AG09319 (cell line): ENCODE measurements at places on chromosomes 5 and 9.

DNA sequence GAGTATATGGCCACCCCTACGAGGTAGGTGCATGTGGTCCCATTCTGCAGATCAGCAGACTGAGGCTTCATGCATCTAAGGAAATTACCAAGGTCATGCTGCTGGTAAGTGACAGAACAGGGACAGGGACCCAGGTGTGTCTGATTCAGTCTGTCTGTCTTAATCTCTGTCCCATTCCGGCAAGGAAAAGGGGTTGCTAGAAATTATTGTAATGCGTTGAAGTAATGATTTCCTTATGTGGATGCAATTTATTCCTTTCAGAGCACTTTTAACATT, 76.8 kb downstream of the AMBP start:
- no peak for DNase-seq

DNA sequence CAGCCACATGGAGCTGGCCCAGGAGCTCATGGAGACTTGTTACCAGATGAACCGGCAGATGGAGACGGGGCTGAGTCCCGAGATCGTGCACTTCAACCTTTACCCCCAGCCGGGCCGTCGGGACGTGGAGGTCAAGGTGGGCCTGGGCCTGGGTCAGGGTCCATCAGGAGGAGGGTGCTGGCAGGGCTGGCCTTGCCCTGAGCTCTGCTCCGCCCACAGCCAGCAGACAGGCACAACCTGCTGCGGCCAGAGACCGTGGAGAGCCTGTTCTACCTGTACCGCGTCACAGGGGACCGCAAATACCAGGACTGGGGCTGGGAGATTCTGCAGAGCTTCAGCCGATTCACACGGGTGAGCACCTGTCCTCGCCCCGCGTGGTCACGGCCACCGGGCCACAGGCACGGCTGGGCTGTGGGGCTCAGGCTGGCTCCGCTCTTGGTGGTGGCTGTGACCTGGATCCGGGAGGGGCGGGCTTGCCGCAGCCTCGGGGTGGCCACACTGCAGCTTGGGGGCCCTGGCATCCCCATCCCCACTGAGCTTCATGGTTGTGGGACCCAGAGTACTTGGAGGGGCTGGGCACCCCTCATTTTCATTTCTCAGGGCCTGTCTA, 7.1 kb downstream of the DPP7 start:
- no peak for DNase-seq

DNA sequence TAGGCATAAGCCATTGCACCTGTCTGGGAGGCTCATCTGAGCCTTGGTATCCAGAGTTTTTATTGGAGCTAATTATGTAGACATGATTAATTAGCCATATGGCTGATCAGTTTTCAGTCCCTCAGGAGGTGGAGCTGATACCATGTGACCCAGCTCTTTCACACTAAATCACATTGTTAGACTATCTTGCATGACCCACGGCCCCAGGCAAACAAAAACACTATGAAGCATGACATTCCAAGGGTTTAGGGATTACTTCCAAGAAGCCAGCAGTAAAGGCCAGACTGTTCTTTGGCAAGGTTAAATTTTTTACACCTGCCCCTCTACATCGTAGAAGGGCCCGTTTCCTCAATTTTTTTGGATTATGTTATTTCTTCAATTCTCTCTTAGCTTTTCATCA, 5.0 kb upstream of the C5orf24 start:
- DNase-seq: no peak

DNA sequence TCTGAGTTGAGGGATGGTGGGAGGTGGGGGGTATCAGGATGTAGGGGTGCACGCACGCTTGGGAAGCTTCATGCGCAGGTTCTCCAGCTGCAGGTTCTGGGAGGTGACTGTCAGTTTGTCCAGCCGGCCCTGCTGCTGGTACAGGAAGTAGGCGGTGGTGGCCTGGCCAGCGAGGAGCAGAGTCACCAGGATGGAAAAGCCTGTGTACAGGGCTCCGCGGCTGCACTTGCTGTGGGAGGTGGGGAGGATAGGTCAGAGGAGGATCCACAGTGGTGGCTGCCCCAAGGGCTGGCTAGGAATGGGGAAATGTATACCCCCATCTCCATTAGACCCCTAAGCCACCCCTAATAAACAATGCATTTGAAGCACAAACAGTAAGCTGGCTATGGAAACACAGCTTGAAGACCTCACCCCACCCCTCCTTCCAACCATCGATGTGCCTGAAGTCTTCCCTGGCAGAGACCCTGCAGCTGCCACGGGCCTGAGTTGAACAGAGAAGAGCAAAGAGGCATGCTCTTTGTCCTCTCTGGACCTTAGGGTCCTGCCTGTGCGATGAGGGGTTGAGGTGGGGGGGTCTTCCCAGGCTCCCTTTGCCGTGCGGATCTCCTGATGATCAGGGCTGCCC, 5.5 kb downstream of the CD74 start:
- DNase-seq: no peak
